ENCODE measurements at places on chromosomes 5 and 9.

DNA sequence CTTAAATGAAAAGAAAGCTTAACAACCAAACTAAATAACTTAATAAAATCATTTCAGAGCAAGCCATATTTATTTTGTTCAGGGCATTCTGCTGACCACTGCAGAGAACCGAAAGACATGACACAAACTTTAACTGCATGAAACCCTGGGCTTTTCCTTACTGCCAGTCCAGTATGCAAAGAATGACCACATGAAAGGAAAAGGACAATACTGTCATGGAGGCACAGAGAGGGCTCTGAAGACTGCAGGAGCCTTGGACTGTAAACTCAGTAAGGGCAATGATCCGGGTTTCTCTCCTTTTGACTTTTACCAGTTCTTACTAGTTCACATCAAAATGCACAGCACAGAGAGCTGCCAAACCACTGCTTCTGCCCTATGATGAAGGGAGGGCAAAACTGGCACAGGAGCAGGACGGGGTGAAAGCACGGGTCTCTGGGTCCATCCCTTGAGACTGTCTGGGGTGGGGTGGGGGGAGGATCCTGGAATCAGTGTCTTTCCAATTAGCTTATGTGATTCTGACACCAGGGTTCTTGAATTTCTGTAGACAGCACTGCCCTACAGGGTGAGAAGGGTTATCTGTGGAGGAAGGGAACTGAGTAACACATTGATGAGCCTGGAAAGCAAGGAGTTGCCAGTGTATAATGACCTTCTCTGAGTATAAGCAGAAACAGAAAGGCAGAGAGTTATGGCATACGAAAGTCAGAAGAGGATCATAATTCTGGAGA is 44.7 kb downstream of the RNF130 start:
- no peak for DNase-seq

DNA sequence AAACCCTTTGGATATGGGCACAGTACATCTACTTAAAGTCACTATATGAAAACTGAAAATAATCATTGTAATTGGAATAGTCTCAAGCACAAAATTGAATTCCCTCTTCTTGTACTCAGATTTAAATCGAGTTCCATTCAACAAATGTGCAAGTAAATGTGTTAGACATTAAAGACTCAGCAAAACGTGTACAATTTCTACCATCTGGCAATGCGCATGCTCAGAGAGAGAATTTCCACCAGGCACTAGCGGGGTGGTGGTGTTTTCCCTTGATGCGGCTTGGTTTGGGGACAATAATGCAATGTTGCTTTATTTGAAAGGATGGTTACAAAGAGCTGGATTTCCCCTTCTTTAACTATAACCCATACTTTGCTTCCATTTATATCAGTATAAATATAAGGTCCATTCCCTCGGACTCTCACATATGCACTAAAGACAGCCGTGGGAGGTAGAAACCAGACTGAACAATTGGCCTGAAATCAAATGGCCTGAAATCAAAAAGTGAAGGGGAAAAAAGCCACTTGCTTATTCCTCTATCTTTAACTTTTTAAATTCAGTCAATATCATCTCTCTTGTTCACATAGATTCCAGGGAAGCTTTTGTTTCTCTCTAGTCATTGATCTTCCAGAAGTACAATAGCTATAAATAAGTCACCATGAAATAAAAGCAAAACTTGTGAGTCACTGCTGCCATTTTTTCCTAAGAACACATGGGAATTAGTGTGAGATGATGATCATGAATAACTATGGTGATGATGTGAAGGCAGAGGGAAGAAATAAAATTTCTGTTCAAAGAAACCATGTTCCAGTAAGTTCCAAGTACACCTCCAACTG is 59.2 kb downstream of the ADAMTS12 start:
- no peak for DNase-seq

DNA sequence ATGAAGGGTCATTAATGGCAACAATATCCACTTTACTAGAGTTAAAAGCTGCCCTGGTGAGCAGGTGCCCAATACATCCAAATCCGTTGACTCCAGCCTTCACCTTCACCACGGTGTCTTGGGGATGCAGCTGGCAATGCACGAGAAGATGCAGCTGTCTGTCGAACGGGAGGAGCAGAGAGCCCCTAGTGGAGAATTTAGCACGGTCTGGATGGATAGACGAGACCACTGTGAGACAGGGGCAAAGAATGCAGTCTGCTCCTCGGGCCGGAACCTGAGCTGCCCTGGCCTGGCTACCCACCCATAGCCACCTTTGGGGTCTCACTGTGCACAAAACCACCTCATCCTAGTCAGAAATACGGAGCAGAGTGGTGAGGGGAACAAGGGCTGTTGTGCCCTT is 35.1 kb downstream of the ADRA1B start:
- no peak for DNase-seq

- no peak for DNase-seq
These were observed 693.5 kb downstream of the PTPRD start for GRCh38 chr9:9919174-9919775.

GRCh38 chr5:74624501-74624900 is 16.0 kb downstream of the ENC1 start:
- DNase-seq: no peak

DNA sequence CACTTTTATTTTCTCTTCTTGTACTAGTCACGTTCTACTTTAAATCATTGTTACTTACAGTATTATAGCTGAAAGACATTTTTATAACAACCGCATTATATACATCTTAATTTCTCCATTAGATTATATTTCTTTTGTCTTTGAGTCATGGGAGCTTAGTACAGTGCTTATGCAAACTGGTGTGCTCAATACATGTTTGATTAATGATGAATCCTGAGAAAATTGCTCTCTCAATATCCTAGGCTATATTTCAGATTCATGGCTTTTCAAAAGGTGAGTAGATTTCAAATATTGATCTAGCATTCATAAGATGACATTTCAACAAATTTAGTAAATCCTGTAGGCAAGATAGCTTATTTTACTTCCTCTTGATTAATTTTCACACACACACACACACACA is 102.2 kb upstream of the FST start:
- DNase-seq: no peak

DNA sequence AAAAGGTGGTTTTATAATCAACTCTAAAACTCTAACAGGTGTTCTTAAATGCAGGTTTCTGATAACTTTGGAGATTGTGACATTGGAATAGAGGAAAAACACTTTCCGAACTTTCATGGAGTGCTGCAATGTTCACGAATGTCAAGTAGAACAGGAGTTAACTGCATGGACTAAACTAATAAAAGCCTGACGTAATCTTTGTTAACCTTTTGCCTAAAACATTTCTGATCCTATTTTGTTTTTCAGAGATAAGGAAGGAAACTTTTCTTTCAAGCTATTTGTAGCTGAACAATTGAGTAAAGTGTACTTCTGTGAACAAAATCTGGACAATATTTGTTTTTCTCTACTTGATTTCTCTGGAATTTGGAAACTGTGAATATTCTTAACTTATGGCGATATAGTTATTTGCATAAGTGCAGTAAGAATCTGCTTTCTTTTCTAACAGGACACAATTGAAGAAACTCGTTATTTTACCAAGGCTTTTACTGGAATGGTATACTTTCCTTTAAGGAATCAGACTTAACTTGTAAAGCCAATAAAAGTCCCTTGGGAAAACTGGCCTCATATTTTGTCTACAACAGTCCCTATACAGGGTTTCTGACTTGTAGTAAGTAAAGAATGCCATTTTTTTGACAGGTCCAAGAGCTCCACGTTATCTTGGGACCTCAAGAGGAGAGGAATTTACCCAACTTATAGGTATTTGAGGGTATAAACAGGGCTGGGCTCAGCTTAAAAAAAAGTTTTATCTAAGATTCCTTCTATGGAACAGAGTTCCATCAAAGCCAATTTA is 154.7 kb downstream of the NXNL2 start:
- no peak for DNase-seq

- no peak for DNase-seq
These were observed 9.0 kb downstream of the FXN start for GRCh38 chr9:69044240-69045219.

DNA sequence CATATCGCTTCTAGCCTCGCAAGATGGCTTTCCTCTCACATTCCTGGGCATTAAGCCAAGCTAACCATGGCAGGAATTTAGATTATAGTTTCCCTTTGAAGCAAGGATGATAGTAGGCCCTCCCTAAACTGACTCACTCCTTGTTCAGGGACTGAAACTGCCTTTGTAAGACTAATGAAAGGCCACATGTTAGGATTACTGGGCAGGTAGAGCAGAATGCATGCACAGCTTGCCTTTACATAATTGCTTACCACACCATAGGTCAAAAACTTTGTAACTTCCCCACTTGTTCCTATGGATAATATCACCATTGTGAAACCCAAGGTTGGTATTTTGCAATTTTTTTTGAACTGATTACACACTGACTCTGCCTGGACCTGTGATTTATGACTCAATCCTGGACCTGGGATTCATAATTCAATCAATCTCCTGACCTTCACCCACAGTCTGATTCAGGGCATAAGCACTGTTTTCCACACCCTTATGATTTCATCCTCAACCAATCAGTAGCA is 41.0 kb upstream of the PRDM9 start:
- no peak for DNase-seq

DNA sequence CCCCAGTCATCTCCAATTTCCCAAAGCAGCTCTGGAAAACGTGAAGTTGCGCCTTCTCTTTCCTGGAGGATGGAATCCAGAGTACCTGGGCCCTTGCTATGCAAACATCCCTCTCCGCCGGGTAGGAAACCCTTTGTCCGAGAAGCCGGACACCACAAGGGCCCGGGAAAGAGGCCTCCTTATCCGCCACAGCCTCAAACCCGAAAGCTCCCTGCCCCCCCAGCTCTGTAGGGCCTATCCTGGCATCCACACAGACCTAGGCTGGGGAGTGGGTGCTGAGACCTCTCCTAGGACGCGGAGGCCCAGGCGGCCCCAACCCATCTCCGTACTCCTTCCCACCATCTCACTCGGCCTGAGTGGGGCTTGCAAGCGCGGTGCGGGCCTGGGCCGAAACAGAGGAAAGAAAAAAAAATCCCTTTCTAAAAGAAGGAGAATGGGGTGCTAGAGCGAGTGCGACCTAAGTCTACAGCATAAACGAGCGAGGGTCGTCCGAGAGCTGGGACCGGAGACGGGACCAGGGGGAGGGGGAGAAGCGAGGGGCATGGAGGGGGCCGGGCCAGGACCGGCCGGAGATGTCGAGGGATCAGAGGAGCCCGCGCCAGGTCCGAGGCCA is 624 bp downstream of the FBXW11 start:
- DNase-seq: no peak

DNA sequence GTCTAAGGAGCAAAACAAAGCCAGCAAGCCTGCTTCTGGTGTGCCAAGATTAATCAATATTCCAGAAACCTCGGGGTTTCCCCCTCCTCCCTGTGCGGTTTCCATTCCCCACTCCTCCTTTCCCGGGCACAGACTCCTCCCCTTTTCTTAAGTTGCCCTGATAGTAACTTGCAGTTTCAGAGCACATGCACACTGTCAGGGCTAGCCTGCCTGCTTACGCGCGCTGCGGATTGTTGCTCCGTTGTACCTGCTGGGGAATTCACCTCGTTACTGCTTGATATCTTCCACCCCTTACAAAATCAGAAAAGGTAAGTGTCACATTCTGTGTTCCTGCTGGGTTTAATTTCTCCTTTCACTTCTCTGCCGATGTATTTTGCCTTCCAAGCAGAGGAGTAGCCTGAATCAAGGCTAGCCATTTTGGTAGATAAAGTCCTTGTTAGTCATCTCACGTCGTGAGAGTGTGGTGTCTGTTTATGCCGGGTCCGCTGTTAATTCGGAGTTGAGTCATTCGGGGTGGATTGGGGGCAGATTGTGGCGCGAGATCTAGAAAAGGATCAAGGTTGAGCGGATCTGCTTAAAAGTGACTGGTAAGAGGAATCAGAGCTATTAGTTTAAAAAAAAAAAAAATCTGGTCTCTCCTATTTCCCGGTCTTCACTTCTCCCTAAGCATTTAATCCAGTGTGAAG is at the start of gene SLC1A3:
TSS of gene SLC1A3 (plus strand) at position 179 of the 686 bp plus-strand sequence. CDS start 1,818 bp downstream, outside the sequence.
- no peak for DNase-seq

GRCh38 chr5:126236994-126237393 is 186.2 kb upstream of the GRAMD2B start:
- DNase-seq: no peak

GRCh38 chr5:32330126-32330971 is 17.6 kb upstream of the MTMR12 start:
- no peak for DNase-seq

DNA sequence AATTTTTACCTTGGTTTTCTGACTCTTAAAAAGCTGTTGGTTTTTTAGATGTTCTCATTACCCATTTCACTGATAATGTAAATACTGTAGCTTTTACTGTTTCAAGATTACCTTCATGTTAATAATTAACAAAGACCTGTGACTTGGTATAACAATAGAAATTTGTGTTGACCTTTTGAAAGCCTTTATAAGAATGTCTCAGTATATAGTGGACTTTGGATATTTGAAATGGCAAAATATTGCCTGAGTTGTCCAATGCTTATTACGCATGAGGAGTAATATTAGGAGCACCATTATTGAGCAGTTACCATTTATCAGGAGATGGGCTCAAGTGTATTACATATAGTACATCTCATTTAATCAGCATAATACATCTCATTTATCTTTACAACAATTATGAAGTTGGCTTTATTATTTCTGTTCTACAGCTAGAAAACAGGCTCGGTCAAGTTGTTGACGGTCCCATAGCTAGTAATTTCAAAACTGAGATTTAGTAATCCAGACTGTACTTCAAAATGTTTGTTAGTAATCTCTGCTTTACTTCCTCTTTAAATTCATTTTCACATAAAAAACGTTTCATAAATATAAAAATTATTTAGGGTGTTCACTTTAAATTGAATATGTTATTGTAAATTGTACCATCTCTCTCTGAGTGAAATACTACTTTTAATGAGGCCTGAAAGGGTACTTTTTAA is 50.7 kb upstream of the FKTN start:
- no peak for DNase-seq

- no peak for DNase-seq
These were observed 53.8 kb downstream of the TTC39B start for GRCh38 chr9:15253197-15253596.

- DNase-seq: no peak
These were observed 36.3 kb upstream of the LRRTM2 start for GRCh38 chr5:138911441-138911840.

DNA sequence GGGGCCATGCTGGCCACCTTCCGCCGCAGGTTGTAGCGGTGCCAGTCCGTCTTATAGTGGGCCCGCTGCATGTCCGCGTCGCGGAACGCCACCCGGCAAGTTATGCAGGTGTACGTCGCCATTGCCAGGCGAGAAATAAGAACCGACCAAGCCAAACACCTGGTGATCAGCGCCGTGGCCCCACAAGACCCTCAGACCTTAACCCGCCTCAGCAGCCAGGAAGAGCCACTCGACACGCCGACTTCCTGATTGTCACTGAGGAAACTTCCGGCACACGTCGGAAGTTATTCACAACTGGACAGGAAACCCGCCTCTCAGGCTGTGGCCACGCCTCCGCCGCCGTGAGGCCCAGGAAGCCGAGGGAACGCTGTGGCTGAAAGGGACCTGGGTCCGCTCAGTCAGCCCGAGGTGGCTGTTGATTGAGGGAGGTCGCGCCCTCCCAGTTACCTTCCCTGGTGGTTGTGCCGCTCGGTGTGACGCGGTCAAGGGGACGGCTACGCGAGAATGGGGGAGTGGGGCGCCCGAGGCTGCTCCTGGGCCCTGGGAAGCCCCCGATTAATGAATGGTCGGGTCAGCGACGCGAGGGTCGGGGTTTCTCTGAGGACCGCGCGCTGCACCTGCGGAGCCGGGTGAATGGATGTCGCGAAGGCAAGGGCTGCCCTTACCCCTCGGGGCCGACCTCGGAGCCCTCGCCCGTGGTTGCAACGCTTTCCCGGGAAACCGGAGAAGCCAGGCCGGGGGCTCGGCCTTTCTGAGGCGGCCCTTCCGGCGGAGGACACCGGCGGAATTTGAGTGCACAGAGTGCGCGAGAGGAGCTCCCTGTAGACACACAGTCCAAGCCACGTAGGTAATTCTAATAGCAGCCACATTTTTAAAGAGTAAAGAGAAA is at the start of gene ZNF622:
TSS of gene ZNF622 (minus strand) at position 257 of the 889 bp plus-strand sequence. CDS start at position 122, 135 bp downstream.
- DNase-seq: peak; percentile 65

Measured in stimulated activated CD4-positive, alpha-beta T cell treated with anti-CD3 and anti-CD28 coated beads, TNF-alpha, amount 100 ng/mL, for 1 hour (primary cell).